NCI-H1694 (cell line): ENCODE measurements at places on chromosomes 2 and 18.

GRCh38 chr2:172955587-172955986 lies 120.1 kb upstream of the MAP3K20 start:
- no peak for DNase-seq

DNA sequence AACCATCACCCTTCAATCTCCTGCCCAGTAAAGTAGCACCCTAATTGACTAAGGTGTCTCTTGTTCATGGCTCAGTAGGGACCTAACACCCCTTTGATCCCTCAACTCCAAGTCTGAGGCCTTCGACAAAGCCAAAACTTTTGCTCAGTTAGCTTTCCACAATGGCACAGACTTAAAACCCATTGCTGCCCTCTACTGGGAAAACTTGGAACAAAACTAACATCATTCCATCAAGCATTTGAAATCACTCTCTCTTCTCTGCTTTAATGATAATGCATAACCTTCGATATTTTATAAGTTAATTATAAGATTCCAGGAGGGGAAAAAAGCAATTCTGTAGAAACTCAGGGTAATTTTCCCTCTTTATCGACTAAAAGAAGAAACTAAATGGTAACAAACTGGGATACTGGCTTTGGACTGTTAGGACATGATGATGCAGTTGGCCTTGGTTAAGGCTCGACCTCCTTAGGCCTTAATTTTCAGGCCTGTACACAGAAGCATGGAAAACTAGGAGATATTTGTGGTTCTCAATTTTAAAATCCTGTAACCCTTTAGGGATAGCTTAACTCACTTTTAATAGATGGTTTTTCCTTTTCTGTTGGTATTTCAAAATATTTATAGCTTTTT lies 127.8 kb downstream of the STK39 start:
- DNase-seq, result peak; percentile 66

DNA sequence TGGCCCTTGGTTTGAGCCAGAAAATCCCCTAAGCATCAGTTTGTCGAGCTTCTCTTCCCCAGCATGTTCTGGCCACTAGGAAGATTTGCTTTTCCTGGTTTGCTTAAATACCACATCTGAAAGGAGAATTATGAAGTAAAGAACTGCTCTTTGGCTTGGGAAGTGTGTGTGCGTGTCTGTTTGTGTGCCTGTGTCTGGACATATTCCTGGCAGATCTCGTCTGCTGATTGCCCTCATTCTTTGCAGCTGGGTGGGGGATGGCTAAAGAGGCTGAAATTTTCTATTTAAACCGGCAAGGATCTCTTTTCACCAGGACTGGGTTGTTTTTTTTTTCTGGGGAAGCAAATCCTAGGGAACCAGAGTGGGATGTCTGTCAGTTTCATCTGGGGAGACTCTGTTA lies 57.3 kb upstream of the MBOAT2 start:
- DNase-seq, result no peak

GRCh38 chr18:57077786-57078552 lies 68.9 kb upstream of the BOD1L2 start:
- DNase-seq, result no peak

- DNase-seq, result no peak
Observed at GRCh38 chr2:37639631-37640030, 31.8 kb downstream of the CDC42EP3 start.

DNA sequence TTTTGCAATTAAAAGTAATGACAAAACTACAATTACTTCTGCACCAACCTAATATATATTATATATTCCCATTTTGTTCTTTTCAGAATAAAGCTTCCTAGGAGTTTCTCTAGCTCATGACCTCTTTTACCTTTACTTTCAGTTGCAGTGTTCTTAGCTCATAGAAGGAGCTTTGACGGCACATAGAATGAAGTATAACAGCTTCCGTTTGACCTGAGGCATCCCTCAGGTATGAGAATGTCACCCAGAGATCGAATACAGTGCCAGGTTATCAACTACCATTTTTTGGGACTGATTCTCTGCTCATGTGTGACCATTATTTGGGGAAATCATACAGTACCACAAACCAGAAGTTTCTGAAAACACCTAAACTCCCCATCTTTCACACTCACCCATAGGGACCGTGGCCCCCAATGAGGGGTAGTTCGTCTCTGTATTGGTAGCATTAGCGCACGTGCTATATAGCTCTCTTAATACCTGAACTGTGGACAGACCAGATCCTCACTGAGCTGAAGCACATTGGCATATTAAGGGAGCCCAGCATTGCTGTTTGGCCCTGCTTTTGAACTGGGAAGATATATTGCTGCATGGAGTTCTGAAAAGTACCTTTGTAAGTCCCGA lies 123.0 kb downstream of the SPTBN1 start:
- DNase-seq, result no peak

DNA sequence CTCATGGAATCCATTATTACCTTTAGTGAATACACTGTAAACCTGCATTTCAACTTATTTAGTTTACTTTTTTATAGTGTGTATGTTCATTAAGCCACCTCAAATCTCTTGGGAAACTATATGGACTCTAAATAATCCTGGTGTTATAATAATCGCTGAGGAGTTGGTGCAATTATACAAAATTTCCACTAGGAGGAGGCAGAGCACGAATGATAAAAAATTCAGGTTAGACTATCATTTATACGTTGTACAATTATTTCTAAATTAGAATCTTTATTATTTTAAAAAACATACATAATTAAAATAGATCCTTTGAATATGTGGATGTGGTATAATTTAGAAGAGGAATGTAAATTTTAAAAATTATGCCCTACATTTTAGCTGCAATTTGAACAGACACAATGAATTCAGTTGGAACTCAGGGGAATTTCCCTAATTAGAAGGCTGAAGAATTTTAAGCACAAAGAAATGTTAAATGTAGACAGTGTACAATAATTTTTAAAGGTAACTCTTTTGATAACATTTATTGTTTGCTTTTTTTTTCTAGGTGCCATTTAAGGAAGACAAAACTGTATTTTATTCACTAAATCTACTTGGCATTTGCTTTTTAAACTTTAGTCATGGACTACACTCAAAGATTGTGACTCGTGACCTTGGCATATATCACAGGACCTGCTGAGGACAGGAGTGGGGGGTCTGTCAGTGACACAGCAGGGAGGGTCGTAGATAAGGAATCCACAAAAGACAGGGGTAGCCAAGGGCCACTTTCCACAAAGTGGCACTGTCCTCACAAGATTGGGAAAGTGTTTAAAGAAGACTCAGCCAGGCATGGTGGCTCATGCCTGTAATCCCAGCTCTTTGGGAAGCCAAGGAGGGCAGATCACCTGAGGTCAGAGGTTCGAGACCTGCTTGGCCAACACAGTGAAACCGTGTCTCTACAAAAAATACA lies 45.5 kb downstream of the RAB12 start:
- peak; percentile 63 for DNase-seq

- DNase-seq, result no peak
Observed at GRCh38 chr2:133296401-133296800, 271.9 kb downstream of the NCKAP5 start.

- DNase-seq, result no peak
Observed at GRCh38 chr2:240780023-240780700, 39.9 kb downstream of the KIF1A start.

- peak; percentile 33 for DNase-seq
Observed at GRCh38 chr2:149686136-149687051, 98.8 kb upstream of the MMADHC start.

DNA sequence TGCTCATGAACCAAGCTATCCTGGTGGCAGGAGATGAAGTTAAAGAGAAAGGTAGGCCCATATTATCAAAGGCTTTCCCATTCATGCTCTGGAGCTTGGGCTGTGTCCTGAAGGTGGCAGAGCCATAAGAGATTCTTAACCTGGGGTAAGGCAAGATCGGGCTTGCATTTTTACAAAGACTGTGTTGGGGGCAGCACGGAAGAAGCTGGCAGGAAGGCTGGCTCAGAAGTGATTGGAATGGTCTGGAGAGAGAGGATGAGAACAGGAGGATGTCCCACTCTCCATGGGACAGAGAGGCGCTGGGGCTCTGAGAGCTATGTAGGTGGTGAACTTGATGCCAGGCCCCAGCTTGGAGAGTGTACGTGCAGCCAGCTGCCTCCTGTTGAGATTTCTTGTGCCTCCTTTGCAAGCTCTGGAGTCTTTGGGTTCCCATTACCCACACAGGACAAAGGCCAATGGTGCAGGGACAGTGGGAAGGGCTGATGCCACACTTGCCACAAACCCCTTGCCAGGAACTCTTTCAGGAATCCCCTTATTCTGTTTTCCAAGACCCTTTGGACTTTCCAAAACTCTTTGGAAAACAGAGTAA lies 40.6 kb upstream of the FZD5 start:
- DNase-seq, result no peak

GRCh38 chr18:7414459-7414858 lies 152.7 kb upstream of the PTPRM start:
- no peak for DNase-seq

- no peak for DNase-seq
Observed at GRCh38 chr2:123518367-123518766, 506.7 kb upstream of the CNTNAP5 start.

GRCh38 chr2:215693193-215693998 lies 257.5 kb upstream of the FN1 start:
- DNase-seq, result no peak

DNA sequence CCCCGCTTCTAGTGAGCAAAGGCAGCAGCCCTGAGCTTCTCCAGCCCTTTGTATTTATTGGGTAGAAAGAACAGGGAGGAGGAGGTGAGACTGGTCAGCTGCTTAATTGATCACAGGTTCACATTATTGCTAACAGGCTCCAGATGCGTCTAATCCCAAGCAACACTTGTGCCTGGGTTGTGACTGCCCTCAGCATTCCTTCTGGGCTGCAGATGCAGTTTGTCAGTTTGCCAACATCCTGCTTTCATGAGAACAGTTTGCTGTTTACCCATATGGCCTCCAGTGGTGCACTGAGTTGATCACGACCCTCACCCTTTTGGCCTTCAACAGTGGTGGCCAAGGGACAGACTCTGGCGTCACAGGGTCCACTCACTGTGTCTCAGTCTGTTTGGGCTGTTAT lies 159.5 kb upstream of the ZNF516 start:
- DNase-seq, result no peak

DNA sequence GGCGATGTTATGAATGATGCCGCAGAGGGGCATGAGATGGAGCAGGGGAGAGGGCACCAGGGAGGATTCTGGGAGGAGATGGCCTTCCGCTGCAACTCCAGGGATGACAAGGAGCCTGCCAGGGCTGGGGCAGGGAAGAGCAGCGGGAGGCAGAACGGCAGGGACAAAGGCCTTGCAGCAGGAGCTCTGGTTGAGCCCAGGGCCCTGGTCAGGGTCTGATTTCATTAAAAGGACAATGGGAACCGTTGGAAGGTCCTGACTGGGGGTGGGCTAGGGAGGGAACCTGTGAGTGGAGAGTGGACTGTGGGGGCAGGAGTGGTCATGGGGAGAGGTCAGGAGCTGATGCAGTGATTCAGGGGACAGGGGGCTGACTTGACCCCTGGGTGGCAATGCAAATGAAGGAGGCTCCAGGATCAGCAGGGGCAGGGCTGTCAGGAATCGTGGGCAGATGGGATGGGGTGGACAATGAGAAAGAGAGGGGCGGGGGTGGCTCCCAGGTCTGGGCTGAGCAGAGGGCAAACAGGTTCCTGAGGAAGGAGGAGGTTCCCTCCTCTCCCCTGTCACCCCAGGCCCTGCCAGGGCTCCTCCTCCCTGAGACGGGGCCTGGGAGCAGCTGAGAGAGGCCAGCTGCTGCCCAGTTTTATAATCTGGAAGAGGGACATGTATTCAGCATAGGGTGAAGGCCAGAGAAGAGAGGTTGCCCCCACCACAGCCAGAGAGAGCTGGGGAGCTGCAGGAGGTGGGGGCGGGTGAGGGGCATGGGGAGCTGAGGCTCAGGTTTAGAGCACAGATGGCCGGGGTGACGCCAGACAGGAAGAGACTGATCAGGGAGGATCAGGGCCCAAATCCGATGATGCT lies 7.3 kb upstream of the DUSP2 start:
- DNase-seq, result peak; percentile 39
